HFF-Myc (cell line): ENCODE measurements at places on chromosomes 11 and 22.

DNA sequence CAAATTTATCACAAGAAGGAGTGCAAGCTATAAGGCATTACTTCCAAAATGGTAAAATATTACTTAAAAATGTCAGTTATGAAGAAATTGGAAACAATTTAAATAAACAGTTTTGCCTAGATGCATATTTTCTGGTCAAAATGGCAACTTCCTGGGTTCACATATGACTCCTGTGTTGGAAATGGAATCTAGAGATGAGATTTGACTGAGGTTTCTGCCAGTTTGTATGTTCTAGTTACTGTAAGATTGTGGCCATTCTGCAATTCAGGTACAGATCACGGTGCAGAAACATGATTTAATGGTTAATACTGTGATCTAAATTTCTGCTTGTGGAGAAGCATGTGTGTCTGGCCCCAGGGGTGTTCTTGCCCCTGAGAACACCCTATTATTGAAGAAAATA lies 3.4 kb upstream of the OR4C6 start:
- DNase-seq = no peak

GRCh38 chr11:15819679-15820286 lies 536.6 kb downstream of the SOX6 start:
- peak; percentile 26 for DNase-seq

- DNase-seq = no peak
Measured at GRCh38 chr11:20821470-20821869, 152.1 kb downstream of the NELL1 start.

- DNase-seq = no peak
Measured at GRCh38 chr22:20479612-20480196, 15.9 kb downstream of the KLHL22 start.

- no peak for DNase-seq
Measured at GRCh38 chr11:36282926-36283325, 6.3 kb downstream of the COMMD9 start.
